Fibroblast of skin of left biceps (primary cell): ENCODE measurements at places on chromosomes 6 and 20.

DNA sequence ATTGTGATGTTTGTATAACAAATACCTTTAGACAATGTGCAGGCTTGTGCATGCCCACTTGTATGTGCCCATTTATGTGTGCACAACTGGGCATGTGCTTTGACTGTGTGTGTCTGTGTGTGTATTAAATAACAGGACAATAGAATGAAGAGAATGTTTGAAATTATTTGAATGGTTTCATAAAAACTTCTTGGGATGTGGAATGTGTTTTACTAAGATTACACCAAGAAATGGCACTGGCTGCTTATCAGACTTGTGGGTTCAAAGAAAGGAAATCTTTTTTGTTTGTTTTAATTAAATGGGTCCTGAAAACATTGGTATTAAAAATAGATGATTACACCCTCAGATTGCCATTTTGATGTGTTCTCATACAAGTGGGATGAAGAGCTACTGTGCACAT, 191.6 kb upstream of the CCN2 start:
- DNase-seq = no peak

- no peak for DNase-seq
Measured at GRCh38 chr6:164273491-164273890, 859.0 kb downstream of the QKI start.

- no peak for DNase-seq
Measured at GRCh38 chr20:36481380-36482043, 59.8 kb upstream of the MYL9 start.

GRCh38 chr6:29596381-29596900, 11.5 kb downstream of the OR2H2 start:
- no peak for DNase-seq

- DNase-seq = no peak
Measured at GRCh38 chr20:10637031-10637559, 36.7 kb downstream of the JAG1 start.

DNA sequence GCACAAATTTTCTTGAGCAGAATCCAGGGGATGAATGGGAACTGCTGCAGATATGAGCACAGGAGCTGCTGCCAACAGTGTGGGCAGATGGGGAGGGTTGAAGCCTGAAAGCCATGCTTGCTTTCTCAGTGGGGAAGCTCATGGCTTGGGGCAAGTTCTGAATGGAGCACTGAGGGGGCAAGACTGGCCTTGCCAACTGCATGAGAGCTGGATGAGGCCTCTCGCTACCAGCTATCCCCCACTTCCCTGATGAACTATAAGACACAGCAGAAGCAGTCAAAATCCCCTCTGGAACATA, 28.3 kb downstream of the TREM1 start:
- no peak for DNase-seq

DNA sequence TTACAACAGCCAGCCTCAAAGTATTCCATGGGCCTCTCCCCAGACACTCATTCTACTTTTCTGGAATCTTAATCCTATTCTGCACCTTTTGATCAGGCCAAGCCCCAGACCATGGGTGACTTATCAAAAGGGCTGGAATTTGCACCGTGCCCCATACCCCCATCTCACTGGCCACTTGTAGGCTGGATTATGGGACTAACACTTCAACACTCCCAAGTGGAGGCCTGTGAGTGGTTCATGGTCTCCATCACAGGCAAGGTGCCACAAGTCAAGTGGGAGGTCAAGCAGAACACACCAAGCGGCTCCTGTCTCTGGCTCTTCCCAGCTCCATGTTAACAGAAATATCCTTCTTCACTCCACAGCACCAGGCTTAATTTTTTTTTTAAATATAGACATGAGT, 212.3 kb upstream of the HEY2 start:
- no peak for DNase-seq

GRCh38 chr20:61570646-61571195, 318.7 kb downstream of the CDH4 start:
- no peak for DNase-seq

GRCh38 chr6:113068570-113068969, 721.4 kb downstream of the RFPL4B start:
- DNase-seq = no peak

DNA sequence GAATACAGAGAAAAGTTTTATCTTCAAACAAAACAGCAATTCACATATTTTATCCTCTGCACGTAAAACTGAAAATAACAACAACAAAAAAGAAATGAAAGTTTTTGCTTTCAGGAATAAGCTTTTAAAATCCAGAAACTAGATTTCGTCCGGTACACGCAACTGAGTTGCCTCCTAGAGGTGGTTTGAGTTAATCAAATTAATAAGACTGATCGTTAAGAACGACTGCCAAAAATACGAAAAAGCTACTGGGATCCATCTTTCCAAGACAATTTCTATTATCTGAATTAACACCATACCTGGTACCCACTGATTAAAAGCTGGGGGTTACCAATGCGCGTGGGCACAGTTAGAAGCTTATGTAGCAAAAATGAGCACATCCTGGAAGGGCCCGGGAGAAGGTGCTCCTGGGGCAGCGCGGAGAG, 669 bp downstream of the PDCD2 start:
- DNase-seq = no peak

GRCh38 chr6:84193114-84193708, 34.2 kb downstream of the CEP162 start:
- peak; percentile 19 for DNase-seq
